ENCODE measurements at places on chromosomes 3 and 15.

DNA sequence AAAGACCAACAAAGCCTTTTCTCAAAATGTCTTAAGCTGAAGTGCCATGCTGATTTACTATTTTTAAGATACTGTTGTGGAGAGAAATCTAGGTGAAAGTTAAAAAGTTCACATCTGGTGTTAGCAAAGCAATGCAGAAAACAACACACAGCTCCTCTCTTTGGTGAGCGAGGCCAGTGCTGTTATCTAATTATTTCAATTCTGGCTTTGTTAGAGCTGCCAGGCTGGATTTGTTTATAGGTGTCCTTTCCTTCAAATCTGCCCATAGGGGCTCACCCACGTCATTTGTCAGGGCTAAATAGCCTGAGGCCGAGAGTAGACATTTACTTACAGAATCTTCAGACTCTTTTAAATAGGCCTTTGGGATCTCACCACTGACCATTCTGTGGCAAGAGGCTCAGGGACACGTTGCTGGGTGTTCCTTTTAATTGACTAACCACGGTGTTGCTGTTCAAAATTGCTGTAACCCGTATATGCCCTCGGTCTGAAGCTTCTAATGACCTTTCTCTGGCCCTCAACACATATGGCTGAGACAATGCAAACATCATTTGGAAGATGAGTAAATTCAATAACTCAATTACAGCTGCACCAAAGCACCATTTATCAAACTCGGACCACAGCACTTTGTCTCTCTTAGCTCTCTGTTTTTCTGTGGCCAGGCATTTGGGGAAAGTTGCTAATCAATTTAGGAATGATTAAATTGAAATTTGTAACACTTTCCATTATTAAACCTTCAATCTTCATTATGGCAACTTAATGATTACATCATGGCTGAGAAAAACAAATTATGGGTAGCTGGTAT is 152.6 kb downstream of the PDZRN3 start:
- no peak for DNase-seq

DNA sequence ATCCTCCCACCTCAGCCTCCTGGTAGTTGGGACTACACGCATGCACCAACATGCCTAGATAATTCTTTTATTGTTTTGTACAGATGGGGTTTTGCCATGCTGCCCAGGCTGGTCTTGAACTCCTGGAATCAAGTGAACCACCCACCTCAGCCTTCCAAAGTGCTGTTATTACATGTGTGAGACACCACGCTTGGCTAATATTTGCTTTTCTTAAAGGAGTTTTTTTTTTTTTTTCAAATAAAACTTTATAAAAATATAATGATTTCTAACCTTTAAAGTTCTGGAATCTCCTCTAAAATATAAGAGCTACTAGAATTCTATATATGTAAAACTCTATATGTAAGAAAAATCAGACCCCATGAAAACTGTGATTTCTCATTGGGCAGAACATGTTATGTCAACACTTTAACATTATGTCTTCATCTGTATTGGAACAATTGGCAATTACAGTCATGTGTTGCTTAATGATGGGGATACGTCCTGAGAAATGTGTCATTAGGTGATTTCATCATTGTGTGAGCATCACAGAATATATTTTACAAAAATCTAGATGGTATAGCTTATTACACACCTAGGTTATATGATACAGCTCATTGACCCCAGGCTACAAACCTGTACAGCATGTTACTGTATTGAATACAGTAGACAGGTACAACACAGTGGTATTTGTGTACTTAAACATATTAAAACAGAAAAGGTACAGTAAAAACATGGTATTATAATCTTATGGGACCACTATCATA is 377.0 kb downstream of the PLCL2 start:
- no peak for DNase-seq

GRCh38 chr3:186133980-186134379 is 25.1 kb upstream of the ETV5 start:
- DNase-seq, result no peak

- no peak for DNase-seq
Measured at GRCh38 chr3:130688015-130688688, 58.5 kb downstream of the PIK3R4 start.

Data from activated naive CD8-positive, alpha-beta T cell treated with anti-CD3 and anti-CD28 coated beads, Interleukin-2, amount 50 U/mL, for 16 hours (primary cell).